ENCODE measurements at places on chromosomes 3 and 15.

DNA sequence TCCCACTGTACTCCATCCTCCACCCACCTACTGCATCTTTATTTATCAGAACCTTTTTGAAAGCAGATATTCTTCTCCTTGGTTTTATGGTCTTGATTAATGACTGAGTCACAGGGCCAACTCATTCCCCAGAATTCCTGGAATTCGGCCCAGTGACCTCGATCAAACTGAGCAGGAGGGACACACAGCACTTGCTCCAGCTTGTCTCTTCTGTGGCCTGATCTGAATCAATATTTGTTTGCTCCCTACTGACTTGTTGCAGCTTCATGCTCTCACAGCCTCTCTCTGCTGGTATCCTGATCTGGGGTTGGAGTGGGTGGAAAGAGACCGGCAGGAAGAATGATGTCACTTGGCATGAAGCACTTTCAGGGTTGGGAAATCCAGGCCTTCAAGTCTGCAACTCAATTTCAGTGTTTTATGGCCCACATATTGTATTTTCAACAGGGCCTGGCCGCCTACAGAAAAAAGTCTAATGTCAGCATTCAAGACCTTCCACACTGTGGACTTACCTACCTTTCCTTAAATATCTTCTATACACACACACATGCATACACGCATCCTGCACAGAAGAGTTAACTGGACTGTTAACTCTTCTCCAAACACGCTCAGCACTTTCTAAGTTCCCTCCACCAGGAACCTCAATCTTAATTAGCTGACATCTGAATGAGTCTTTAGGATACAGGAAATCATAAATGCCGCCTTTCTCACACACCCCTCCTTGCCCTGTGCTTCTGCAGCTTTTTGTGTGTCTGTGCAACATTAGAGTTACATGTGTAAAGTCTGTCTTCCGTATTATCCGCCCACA, 4.6 kb downstream of the ANXA2 start:
- H3K27me3 ChIP-seq = no peaks in the 10 kb centered on the region
- DNase-seq = peak; percentile 86
- H3K4me1 ChIP-seq = no peaks in the 10 kb centered on the region
- H3K4me3 ChIP-seq = peak overlapping the region; percentile 35
- H3K27ac ChIP-seq = peak overlapping the region; percentile 8

DNA sequence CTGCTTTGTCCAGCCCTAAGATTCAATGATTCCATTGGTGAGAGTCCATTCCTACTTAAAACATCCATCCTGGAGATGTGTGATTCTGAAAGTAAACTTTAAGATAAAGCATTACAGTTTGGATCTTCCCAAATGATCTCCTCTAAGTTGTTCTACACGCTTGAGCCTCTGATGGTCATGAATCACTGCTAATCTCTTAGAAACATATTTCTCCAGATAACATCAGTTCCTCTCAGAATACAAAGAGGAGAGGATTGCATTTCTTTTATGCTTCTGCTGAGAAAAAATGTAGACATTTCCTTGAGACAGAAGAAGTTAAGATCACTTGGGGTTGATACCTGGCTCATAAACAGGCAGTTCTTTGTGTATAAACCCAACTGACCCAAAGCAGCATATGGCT, 281.2 kb upstream of the DPH6 start:
- DNase-seq = no peak
- no peaks in the 10 kb centered on the region for H3K4me1 ChIP-seq
- no peak overlapping the region for H3K27ac ChIP-seq
- H3K27me3 ChIP-seq = no peaks in the 10 kb centered on the region
- no peak overlapping the region for H3K4me3 ChIP-seq
- H3K36me3 ChIP-seq = no peaks in the 10 kb centered on the region

- H3K4me1 ChIP-seq = peaks cover 4% of the 10 kb centered on the region
- no peaks in the 10 kb centered on the region for H3K27me3 ChIP-seq
- no peak overlapping the region for H3K27ac ChIP-seq
- DNase-seq = no peak
- H3K4me3 ChIP-seq = no peak overlapping the region
Measured at GRCh38 chr15:39310633-39311032, 270.2 kb upstream of the THBS1 start.

DNA sequence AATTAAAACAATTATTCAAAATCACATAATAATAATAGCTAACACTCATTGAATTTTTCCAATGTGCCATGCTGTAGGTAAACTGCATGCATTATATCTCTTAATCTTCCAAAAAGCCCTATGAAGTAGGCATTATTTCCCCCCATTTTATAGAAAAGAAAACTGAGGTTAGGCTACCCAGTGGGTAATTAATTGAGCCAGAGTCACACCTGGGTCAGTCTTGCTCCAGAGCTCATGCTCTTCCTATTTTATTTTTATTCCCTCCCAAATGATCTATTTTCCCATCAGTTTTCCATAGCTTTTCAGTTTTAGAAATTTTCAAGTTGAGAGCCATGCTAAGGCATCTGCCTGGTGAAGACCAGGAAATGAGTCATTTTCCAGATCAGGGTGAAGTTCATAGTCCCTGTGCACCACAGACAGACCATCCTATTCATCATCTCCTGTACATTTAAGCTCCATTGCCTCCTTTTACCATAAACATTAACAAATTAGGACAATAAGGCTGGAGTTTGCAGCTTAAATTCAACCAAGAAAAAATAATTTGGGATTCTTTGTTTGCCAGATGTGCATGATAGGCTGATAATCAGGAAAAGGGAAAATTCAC, 417.3 kb downstream of the OTOL1 start:
- H3K4me1 ChIP-seq = no peaks in the 10 kb centered on the region
- no peak overlapping the region for H3K4me3 ChIP-seq
- no peaks in the 10 kb centered on the region for H3K27me3 ChIP-seq
- no peak overlapping the region for H3K27ac ChIP-seq
- DNase-seq = no peak

DNA sequence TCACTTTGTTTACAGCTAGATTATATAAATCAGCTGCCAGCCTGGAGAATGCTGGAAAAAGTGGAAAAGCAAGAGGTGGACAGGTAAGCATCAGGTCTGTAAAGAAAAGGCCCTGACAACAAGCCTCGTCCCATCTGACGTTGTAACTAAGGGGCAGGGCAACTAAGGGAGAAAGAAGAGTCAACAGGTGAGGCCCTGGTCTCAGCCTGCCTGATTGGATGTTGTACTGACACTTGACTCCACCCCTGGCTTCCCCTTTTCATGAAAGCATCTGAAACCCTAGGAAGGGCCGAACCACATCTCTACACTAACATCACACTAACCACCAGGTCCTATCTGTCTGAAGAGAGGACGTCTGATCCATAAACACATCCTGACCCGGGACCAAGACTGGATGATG, 357.6 kb upstream of the CFAP20DC start:
- H3K27me3 ChIP-seq = no peaks in the 10 kb centered on the region
- H3K4me3 ChIP-seq = no peak overlapping the region
- H3K27ac ChIP-seq = no peak overlapping the region
- no peak for DNase-seq
- H3K36me3 ChIP-seq = no peaks in the 10 kb centered on the region
- H3K4me1 ChIP-seq = no peaks in the 10 kb centered on the region

DNA sequence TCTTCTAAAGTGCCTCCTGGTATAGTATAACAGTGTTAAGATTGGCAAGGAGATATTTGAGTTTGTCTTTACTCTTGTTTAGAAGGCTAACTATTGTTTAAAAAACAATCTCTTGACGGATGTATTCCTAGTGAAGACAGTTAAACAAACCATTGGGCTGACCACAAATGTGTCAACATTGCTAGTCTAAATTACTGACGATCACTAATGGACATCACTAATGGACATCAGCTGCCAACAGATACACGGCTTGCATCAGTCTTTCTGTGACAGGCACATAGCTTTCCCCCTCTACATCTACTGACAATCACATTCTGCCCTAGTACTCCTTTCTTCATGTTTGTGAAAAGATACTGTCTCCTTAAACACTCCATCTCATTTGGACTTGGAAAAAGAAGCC, 57.1 kb upstream of the ETV5 start:
- no peaks in the 10 kb centered on the region for H3K36me3 ChIP-seq
- H3K4me1 ChIP-seq = no peaks in the 10 kb centered on the region
- H3K27ac ChIP-seq = no peak overlapping the region
- DNase-seq = no peak

- no peaks in the 10 kb centered on the region for H3K36me3 ChIP-seq
- H3K4me3 ChIP-seq = peak within 1 kb of the TSS; percentile 20
- DNase-seq = no peak
Measured at GRCh38 chr3:134650431-134651346, at the start of gene KY. Gene KY (minus strand): TSS chr3:134651022. CDS start chr3:134650960, 62 bp downstream.

DNA sequence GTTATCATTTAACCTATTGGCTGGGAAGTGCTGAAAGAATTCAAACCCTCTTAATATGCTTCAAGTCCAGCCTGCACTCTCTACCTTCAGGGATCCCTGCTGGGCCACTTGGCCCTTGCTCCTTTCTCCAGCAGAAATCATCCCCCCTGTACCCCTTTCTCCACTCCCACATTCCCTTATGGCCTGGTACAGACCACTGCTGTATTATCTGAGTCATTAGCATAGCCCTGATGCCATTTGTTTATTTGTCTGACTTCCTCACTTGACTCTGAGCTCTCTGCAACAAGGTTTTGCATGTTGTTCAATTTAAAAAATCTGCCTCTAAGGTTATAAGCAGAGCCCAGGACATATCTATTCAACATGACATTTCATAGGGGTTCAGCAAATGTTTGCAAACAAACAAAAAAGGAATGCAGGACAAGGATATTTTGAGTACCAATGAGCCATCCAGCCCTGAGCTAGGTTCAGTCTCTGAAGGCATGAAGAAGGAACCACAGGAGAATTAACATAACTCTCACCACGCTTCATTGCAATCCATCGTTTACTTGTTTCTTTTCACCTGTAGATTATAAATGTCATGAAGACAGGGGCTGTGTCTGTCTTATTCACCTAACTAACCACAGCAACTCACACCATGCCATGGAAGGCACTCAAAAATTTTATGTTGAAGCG, 26.6 kb upstream of the HES1 start:
- no peaks in the 10 kb centered on the region for H3K27me3 ChIP-seq
- no peak overlapping the region for H3K4me3 ChIP-seq
- no peaks in the 10 kb centered on the region for H3K36me3 ChIP-seq

- no peak overlapping the region for H3K4me3 ChIP-seq
- DNase-seq = peak; percentile 26
- H3K4me1 ChIP-seq = no peaks in the 10 kb centered on the region
- H3K27me3 ChIP-seq = no peaks in the 10 kb centered on the region
- H3K27ac ChIP-seq = no peak overlapping the region
- H3K36me3 ChIP-seq = no peaks in the 10 kb centered on the region
Measured at GRCh38 chr15:52121896-52122295, 9.3 kb upstream of the BCL2L10 start.

GRCh38 chr3:45343947-45344346, 44.4 kb upstream of the LARS2 start:
- no peaks in the 10 kb centered on the region for H3K4me1 ChIP-seq
- H3K27me3 ChIP-seq = no peaks in the 10 kb centered on the region
- DNase-seq = no peak
- no peaks in the 10 kb centered on the region for H3K36me3 ChIP-seq
- H3K4me3 ChIP-seq = no peak overlapping the region

DNA sequence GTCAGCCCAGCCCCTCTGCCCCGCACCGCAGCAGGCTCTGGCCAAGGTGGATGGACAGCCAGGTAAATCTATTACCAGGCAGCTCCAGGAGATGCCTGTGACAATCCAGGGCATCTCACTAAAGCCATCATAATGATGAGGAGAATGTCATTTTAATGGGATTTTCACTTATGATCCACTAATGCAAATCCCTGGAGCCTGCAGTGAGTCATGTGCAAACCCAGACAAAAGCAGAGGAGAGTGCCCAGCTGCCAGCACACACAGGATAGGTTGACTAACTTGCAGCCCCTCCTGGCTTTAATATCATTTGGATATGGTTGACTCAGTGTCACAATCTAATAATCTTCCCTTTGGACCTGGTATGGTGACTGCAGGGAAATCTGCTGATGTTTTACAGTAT, 206.9 kb upstream of the TRIM42 start:
- H3K4me1 ChIP-seq = no peaks in the 10 kb centered on the region
- H3K36me3 ChIP-seq = no peaks in the 10 kb centered on the region
- no peak overlapping the region for H3K4me3 ChIP-seq
- DNase-seq = no peak
- no peak overlapping the region for H3K27ac ChIP-seq

- no peak overlapping the region for H3K4me3 ChIP-seq
- no peaks in the 10 kb centered on the region for H3K36me3 ChIP-seq
- no peak for DNase-seq
Measured at GRCh38 chr3:149600634-149601033, 57.2 kb downstream of the WWTR1 start.

GRCh38 chr3:52490939-52491526, 4.1 kb upstream of the STAB1 start:
- no peak for DNase-seq
- no peaks in the 10 kb centered on the region for H3K36me3 ChIP-seq
- H3K4me3 ChIP-seq = no peak overlapping the region

GRCh38 chr3:30604093-30604492, 2.3 kb upstream of the TGFBR2 start:
- peaks cover 24% of the 10 kb centered on the region for H3K4me1 ChIP-seq
- H3K27me3 ChIP-seq = no peaks in the 10 kb centered on the region
- H3K4me3 ChIP-seq = no peak overlapping the region
- DNase-seq = no peak

- no peak for DNase-seq
- H3K4me3 ChIP-seq = peak overlapping the region; percentile 79
- H3K27ac ChIP-seq = no peak overlapping the region
- no peaks in the 10 kb centered on the region for H3K4me1 ChIP-seq
- no peaks in the 10 kb centered on the region for H3K36me3 ChIP-seq
Measured at GRCh38 chr15:39582977-39583595, 2.2 kb downstream of the THBS1 start.

DNA sequence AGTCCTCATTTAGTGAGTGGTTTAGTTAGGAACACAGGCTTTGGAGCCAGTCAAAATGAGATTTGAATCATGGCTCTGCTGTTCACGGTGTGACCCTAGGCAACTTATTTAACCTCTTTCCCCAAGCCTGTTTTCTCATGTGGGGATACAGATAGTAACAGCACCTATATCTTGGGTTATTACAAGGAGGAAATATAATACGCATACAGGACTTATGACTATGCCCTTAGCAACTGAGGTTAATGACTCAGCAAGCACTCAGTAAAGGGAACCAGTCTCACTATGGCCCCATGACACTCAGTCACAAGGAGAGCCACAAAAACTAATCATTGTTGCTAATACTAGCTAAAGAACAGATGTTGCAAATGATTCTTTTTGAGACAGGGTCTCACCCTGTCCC, 45.9 kb downstream of the SUMF1 start:
- no peaks in the 10 kb centered on the region for H3K27me3 ChIP-seq
- no peaks in the 10 kb centered on the region for H3K36me3 ChIP-seq
- no peaks in the 10 kb centered on the region for H3K4me1 ChIP-seq
- DNase-seq = no peak
- H3K4me3 ChIP-seq = no peak overlapping the region

GRCh38 chr15:96093063-96093462, 237.4 kb upstream of the NR2F2 start:
- no peak overlapping the region for H3K27ac ChIP-seq
- H3K4me3 ChIP-seq = no peak overlapping the region
- no peak for DNase-seq
- no peaks in the 10 kb centered on the region for H3K36me3 ChIP-seq

DNA sequence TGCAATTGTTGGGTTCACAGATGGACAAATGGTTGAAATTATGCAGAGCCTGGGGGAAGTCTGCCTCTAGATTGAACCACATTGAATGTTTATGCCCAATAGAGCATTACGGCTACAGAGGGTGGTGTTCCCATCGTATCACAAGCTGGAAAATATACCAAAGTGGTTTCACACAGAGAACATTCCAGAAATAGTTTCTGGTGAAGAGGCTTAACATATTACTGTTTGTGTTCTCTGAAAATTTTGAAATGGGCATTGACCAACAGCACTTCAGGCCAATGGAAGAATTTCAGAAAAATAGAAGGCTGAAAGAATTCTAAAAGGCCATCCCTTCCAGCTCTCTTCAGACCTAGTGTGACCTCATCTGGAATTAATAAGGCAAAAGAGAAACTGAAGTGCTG, 203.9 kb downstream of the NEK10 start:
- no peak overlapping the region for H3K4me3 ChIP-seq
- H3K27me3 ChIP-seq = no peaks in the 10 kb centered on the region
- H3K36me3 ChIP-seq = no peaks in the 10 kb centered on the region
- H3K4me1 ChIP-seq = no peaks in the 10 kb centered on the region
